ENCODE measurements at places on chromosomes 16 and 17.

GRCh38 chr17:59754552-59754951 lies 47.1 kb downstream of the VMP1 start:
- peak; percentile 78 for DNase-seq

DNA sequence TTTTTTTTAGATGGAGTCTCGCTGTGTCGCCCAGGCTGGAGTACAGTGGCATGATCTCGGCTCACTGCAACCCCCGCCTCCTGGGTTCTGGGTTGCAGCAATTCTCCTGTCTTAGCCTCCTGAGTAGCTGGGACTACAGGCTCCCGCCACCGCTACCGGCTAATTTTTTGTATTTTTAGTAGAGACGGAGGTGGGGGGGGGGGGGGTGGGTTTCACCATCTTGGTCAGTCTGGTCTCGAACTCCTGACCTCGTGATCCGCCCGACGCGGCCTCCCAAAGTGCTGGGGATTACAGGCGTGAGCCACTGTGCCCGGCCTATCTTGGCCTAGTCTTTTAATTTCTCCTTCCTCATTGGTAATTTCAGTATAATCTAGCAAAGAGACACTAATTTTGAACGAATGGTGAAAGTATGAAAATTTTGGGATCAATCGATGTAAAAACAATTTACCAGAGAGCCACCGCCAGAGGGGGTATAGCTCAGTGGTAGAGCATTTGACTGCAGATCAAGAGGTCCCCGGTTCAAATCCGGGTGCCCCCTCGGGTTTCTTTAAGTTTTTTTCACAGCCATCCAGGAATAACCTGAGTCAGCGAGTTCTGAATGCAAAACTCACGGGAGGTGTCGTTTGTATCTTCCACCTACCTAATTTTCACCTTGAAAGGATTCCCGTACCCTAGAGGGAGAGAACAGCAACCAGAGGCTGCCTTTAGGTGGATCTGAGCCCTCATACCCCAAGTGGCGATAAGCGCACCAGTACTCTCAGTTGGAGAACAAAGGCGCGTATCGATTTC lies 2.5 kb upstream of the LASP1 start:
- DNase-seq = peak; percentile 85

- DNase-seq = no peak
These were observed 322.0 kb upstream of the SALL1 start for GRCh38 chr16:51473091-51473490.

- no peak for DNase-seq
These were observed 868 bp downstream of the FAM20A start for GRCh38 chr17:68600067-68600930.

- DNase-seq = no peak
These were observed 19.5 kb downstream of the RAP1GAP2 start for GRCh38 chr17:2815781-2816185.

- DNase-seq = no peak
These were observed 5.5 kb upstream of the MXRA7 start for GRCh38 chr17:76716146-76716838.

- DNase-seq = no peak
These were observed 45.1 kb upstream of the HNF1B start for GRCh38 chr17:37789771-37790541.

DNA sequence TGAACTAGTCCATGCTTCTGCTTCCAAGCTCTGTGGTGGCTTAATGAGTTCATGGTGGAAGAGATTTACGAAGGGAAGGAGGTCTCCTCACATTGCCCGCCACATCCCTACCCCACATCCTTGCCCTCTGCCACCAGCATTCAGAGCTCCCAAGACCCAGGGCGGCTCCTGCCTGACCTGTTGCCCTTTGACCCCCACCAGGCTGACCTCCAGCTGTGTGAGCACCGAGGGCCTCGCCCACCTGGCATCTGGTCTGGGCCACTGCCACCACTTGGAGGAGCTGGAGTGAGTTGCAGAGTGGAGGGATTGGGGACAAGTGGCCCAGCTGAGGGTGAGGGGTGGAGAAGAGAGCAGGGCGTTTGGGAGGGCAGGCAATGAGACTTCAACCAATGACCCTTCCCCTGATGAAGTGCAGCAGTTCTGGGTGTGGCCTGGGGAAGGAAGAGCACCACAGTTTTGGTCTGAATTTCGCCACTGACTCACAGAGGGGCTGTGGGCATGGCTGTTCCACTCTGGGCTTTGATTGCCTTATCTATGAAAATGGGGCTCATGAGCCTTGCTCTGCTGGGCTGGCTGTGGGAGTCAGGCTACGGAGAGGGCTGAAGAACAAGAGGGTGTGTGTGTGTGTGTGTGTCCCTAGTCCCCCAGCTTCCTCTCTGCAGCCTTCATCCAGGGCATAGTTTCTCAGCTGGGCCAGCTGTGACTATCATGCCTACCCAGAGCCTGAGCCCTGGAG lies 22.6 kb upstream of the CPNE2 start:
- DNase-seq = no peak

DNA sequence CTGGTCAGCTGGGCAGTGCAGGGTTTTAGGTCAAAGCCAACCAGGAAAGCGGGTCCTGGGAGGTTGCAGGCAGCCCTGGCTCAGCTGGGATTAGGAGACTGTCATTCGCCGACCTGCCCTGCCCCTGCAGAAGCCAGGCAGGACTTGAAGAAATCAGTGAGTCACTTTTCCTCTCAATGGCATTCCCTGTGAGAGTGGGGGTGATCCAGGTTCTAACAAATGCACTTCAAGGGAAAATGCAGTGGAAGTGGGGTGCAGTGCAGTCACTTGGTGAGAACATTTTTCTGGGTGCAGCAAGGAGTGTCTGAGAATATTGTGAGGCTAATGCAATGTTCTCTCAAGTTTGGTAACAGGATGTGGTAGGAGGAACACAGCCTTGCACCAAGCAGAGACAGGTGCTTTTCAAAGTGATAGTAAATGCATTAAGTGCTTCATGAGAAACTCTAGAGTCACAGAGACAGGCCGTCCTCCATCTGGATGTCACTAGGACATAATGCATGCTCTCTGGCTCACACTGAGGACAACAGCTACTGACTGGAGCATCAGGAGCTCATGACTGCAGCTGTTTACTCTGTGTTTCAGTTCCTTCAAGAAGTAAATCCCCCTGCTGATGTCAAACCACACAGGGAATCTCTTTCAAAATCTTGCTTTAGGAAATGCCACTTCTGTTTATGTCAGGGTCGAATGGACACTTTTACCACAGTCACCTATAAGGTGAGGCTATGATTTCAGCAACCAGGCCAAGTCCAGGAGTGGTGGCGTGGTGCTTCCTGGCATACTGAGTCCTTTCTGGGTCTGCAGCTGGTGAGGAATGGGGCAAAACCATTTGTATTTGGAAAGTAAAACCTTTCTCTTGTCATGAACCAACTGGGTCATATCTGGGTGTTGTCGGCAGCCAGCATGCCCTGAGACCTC lies 16.7 kb downstream of the CDK5R1 start:
- DNase-seq = peak; percentile 74

DNA sequence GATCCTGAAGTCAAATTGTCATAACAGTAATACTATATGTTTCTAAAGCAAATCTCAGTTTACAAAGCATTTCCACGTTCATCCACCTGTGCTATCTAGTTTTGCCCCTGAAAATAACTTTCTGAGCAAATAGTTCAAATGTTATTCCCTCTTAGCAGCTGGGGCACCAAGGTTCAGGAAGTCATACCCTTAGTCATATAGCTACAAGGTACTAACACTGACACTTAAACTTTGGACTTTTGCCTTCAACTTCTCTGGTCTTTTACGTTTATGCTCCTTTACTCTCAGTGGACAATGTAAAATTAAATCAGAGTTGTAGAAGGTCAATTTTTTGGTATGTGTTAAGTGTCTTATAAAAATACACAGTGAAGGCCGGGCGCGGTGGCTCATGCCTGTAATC lies 33.0 kb downstream of the COX11 start:
- no peak for DNase-seq

- peak; percentile 17 for DNase-seq
These were observed at the start of gene AKTIP for GRCh38 chr16:53502331-53503269. AKTIP (minus strand) TSS chr16:53503209; CDS start chr16:53500259, 2,950 bp downstream.

GRCh38 chr16:81365731-81366130 lies 51.0 kb downstream of the GAN start:
- DNase-seq = no peak

DNA sequence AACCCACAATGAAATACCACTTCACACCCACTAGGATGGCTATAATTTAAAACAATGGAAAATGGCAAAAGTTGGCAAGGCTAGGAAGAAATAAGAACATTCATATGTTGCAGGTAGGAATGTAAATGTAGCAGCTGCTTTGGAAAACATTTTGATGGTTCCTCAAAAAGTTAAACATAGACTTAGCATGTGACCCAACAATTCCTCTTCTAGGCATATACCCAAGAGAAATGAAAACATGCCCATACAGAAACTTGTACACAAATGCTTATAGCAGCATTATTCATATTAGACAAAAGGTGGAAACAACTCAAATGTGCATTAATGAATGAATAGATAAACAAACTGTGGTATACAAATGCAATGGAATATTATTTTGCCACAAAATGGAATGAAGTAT lies 36.1 kb downstream of the MEOX1 start:
- DNase-seq = no peak

- no peak for DNase-seq
These were observed 39.0 kb upstream of the SEC14L1 start for GRCh38 chr17:77101521-77102410.

- no peak for DNase-seq
These were observed 309.0 kb downstream of the CDH13 start for GRCh38 chr16:82935766-82936165.

GRCh38 chr16:68605746-68606145 lies 39.4 kb upstream of the CDH3 start:
- DNase-seq = no peak

DNA sequence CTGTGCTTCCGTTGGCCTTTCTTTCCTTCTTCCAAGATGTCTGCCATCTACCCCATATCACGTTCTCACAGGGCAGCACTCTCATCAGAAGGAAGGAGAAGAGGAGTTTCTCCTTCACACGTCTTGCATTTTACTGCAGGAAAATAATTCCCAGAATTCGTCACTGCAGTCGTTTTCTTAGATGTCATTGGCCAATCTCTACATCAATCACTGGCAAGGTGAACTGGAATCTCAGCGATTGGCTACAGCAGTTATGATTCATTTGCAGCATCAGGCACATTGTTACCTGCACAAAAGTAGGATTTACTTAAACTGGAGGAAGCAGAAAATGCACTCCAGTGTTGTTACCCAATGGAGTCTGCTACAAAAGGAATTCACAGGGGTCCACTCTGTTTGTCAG lies 277.2 kb upstream of the RBFOX1 start:
- DNase-seq = no peak

GRCh38 chr17:36641331-36641876 lies 40.0 kb downstream of the MRM1 start:
- DNase-seq = no peak

- no peak for DNase-seq
These were observed 2.5 kb upstream of the AKAP10 start for GRCh38 chr17:19979917-19980770.

DNA sequence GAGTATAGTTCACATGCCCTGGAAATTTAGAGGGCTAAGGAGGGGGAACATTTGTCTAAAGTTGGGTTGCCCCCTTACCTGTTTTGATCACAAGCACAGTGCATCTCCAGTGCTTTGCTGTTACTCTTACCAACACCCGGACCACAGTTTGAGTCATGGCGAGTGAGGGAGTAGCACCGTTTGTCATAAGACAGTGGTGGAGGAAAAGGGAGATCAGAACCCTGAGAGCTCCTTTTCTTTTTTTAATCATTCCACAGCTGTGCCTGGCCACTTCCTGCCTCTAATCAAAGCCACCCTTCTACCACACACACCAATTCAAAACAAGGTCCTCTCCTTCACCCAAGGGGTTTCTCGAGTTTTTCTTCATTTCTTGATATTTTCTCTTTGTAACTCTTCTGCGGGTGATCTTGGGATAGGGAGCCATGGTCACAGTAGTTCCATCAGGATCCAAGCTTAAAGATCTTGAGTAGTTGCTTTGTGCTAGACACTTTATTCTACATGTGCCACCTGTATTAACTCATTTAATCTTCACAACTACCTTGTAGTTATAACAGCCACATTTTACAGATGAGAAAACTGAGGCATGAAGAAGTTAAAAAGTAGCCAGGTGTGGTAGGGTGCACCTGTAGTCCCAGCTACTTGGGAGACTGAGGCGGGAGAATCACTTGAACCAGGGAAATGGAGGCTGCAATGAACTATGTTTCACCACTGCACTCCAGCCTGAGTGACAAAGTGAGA lies 5.0 kb upstream of the MYL4 start:
- peak; percentile 84 for DNase-seq

GRCh38 chr17:80219763-80220053 lies 425 bp downstream of the SGSH start:
- DNase-seq = no peak

- DNase-seq = no peak
These were observed 524.5 kb upstream of the C16orf82 start for GRCh38 chr16:26542198-26542597.

DNA sequence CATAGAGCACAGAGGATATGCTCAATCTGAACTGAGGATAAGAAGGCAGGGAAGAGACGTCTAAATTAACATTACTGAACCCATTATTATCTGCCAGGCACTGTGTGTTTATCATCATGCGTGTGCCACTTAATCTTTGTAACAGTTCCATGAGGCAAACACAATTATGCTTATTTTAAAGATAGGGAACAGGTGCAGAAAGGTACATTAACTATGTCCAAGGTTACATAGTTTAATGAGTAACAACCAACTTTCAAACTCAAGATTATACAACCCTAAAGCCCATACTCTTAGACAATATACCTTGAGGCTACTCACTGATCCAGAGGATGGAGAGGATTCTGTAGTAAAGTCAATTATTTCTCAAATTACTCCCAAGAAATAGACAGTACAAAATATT lies 43.2 kb downstream of the STH start:
- no peak for DNase-seq

- DNase-seq = no peak
These were observed 26.1 kb downstream of the LGALS3BP start for GRCh38 chr17:78953356-78954350.

GRCh38 chr17:16442141-16442540 lies 26.8 kb downstream of the TRPV2 start:
- DNase-seq = peak; percentile 36

DNA sequence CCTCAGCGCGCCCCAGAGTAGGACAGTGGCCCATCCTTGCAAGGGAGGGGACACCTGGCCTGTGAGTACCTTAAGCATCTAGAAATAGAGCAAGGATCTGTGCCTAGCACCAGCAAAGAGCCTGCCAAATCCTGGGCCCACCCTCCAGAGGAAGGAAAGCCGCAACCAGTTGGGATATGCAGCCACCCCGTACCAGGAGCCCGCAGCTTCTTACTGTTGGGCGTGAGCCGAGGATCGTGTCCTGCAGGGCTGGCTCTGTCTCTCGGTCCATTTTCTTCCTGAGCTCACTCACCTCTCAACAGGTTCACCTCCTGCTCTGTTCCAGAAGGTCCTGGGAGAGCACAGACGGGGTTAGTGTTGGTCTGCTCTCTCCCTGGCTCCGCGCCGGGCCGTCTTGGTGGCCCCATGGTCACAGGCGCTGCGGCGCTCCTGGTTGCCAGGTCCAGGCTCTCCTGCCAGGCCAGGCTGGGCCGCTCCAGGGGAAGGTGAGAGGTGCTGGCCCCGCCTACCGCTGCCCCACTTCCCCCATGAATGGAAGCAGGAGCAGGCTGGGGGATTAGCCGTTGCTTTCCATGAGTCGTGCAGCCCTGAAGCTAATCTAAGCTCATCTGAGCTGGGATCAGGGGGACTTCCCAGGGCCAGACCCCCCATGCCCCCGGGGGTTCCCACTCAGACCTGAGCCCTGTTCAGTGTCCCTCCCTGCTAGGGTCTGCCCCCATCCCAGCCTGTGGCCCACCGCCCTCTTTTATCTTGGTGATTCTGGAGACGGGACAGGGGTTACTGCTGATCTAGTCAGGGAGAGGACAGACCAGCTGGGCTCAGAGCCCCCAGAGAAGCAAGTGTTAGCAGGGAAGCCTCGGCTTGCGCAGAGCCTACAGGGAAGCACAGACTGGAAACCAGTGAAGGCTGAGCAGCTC lies 12.7 kb downstream of the ENDOV start:
- DNase-seq = no peak

Measured in activated CD4-positive, alpha-beta T cell treated with anti-CD3 and anti-CD28 coated beads, Interleukin-2, Interleukin-4, amounts not matched to agents 100 ng/mL and 50 ng/mL, durations not matched to agents 16 hours and 8 hours (primary cell).